ENCODE measurements at places on chromosomes 5 and 9.

DNA sequence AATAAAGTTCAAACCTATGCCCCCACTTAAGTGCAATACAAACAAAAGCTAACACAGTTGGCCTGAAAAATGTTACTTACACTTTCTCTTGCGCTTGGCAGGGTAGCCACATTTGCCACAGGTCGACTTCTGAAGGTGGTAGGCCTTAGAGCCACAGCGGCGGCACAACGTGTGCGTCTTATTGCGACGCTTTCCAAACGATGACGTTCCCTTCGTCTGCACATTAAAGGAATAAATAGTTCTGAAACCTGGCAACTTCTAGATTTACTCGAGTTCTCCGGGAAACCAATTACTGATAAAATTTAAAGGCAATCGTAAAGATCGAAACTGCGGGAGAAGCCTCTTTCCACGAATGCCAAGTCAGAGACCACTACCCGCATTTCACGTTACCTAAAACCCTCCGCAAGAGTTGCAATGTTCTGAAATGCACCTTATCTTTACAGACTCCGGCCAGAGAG, 602 bp downstream of the RPL37 start:
- no peak for DNase-seq

- no peak for DNase-seq
Observed at GRCh38 chr5:142872795-142873194, 102.6 kb downstream of the ARHGAP26 start.

GRCh38 chr9:126614088-126614454, 343 bp downstream of the LMX1B start:
- no peak for DNase-seq

- DNase-seq = no peak
Observed at GRCh38 chr5:39876146-39876545, 451.4 kb upstream of the DAB2 start.

GRCh38 chr5:154865466-154866184, 7.2 kb downstream of the CNOT8 start:
- DNase-seq = no peak

GRCh38 chr5:83964271-83964670, 243.6 kb upstream of the HAPLN1 start:
- no peak for DNase-seq

GRCh38 chr9:109190151-109190550, 23.1 kb upstream of the FRRS1L start:
- DNase-seq = no peak

DNA sequence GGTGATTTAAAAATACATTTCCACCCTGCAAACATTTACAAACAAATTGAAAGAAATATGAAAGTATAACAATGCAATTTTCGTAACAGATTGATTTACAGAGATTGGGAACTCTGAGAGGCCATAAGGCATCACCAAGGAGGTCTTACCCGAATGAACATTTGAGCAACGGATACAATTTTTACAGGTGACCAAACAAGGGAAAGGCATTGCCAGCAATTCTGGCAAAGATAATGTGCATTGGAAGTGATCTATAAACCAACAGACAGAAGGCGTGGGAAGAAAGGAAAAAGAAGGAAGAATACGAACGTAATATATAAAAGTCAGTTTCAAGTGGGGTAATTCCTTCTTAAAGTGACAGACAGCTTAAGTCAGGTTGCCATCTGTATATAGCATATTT, 295.9 kb downstream of the CDH12 start:
- DNase-seq = no peak
